COR-L47 (cell line): ENCODE measurements at places on chromosomes 12 and 14.

DNA sequence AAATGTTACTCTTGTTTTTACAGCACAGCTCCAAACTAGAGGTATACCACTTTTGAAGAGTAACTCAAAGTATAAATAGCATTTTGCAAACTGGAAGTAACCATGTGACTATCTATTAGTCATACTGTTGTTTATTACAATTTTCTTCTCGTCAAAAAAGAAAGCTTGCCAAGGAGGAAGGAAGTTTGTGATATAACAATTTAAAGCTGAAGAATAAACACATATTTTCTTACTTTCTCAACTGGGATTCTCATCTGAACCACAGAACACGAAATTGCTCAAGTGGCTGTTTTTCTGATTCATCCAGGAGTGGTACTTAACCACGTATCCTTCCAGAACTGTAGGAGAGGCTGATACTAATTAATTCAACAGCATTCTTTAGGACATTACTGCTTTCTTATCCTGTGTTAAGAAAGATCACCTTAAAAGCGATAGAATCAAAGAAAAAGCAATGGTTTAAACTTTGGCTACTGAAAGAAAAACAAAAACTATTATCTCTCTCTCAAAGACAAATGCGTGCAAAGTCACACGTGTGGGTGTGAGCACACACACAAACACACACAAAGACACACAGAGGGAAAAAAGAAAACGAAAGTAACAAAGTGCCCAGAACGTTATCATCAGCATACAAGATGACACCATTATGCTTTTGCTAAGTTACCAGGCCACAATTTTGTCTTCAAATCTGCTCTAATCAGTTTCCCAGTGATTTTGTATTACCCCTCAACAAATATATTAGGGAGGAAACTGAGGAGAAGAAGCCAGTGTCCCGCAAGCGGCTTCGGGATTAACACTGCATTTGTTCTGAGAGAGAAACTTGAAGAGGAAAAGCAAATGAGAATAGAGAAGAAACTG, at the start of gene CLEC2B:
Gene CLEC2B (minus strand): TSS at position 48 of the 855 bp plus-strand sequence.
- DNase-seq: no peak

GRCh38 chr14:65462411-65462810, 49.9 kb downstream of the FUT8 start:
- no peak for DNase-seq

DNA sequence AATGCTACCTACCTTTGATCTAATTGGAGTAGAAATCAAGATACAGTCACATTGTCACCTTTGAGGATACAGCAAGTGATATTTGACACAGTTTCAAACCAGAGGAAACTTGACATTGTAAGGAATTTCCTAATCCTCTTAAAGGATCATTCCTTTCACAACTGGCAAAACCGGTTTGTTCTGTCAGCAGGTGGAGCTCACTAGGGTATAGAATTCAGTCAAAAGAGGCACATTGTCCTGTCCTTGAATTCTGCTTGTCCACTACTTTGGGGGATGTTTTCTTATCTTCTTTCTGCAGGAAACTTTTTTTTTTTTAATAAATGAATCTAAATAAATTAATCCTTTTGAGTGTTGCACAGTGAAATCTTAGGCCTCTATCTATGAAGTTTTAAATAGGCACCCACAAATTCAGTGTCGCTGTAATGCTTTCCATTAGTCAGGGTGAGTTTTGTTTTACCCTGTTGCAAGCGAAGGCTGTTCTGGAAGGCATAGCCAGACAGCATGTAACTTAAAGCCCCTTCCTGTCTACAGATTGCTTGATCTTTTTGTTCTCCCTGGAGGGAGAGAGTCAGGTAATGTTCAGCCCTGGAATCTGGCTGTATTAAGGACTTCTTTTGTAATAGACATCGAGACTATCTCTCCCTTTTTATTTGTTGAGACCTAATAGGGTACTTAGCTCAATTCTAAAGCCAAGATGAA, 285.0 kb upstream of the RGS6 start:
- peak; percentile 11 for DNase-seq

GRCh38 chr12:101823891-101824290, 6.9 kb downstream of the GNPTAB start:
- DNase-seq: peak; percentile 22

- DNase-seq: no peak
Measured at GRCh38 chr12:20140751-20141150, 227.6 kb upstream of the PDE3A start.

GRCh38 chr12:95100264-95101190, 27.1 kb upstream of the NR2C1 start:
- DNase-seq: no peak

- DNase-seq: no peak
Measured at GRCh38 chr12:52704464-52704863, 1.1 kb upstream of the KRT77 start.

DNA sequence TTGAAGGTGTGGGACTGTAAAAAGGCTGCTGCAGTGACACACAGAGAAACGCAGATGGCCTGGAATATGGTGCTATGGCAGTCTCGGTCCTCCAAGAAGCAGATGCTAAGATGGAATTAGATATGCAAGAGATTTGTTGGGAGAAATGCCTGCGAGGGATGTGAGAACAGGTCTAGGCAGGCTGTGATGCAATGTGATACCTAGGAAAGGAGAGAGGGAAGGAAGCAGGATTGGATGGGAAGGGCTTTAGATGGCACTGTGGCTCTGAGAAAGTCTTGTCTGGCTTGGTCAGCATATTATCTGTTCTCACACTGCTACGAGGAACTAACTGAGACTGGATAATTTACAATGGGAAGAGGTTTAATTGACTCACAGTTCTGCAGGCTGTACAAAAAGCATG, 374.4 kb downstream of the BCAT1 start:
- DNase-seq: no peak

DNA sequence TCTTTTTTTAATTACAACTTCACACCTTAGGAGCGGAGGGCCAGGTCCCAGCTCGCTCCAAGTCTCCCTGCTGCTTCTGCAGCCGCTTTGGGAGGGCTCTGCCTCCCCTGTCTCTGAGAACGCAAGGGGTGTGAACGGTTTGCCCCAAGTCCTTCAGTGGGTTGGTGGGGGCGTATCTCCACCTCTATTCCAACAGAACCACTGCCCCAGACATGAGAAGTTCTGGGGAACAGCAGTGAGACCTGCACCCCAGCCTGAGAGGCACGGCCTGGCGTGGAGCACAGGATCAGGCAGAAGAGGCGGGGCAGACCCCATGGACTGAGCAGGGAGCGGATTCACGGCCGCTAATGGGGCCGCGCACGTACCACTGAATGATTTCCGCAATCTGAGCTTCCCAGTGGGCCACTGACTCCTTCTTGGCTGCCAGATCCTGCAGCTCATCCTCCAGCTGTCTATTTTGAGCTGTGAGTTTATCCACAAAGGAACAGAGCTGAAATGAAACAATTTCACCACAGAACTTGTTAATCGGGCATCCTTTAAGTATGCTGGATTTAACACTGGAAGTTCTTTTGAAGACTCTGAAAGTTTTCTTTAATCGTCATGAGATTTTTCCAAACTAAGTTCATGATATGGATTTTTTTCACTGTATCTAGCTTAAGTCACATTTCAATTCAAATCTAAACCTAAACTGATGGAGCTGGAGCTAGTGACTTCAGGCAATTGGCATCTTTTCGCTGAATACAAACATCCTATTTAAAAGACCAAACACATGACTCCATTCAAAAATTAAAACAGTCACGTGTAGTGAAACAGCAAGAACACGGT, 44.4 kb downstream of the AMN start:
- DNase-seq: no peak

- no peak for DNase-seq
Measured at GRCh38 chr12:89901906-89902642, 193.4 kb upstream of the ATP2B1 start.

DNA sequence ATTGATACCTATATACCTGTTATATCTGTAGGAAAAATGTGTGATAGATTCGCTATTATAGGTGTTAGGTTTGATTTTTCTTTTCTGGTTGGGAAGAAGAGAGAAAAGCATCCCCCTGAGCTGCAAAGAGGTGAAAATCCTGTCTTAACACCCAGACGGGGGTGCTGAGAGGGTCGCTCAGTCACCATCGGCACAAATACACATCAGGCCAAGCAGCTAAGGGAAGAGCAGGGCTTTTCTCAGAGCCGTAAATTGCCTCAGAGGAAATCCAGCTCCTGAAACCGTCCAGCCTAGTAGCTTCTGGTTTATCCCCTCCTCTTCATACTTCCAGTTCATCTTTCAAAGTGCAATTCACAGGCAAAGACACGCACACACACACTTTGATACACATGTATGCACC, 111.1 kb upstream of the OVCH1 start:
- no peak for DNase-seq

- no peak for DNase-seq
Measured at GRCh38 chr14:56374421-56374820, 205.2 kb upstream of the TMEM260 start.

DNA sequence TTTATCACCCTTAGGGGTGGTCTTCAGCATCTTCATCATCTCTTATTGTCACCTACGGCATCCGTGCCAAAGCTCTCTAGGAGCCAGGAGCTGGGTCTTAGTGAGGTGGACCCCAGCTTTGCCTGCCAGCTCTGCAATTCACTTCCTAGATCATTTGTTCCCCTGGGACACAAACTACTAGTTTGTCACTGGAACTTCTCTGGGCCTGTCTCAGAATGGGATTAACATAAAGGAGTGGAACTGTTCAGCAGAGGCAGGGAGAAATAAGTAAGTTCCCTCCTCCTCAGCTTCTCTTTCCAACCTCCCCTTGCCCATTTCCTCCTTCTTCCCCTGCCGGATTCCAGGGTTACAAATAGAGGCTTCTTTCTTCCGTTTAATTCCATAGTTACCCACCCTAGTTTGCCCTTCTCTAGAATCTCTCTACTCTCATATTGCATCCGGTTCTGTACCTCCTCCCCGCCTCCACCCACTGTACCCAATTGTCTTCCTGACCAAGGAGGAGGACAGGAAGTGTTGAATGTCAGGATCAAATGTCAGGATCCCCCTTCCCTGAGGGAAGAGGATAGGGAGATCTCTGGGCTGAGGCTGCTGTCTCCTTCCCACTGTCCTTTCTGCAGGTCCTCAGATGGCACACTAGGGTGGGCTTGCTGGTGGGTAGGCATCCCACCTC, 25.0 kb downstream of the LARP4 start:
- no peak for DNase-seq

- no peak for DNase-seq
Measured at GRCh38 chr14:98698341-98698740, 573.7 kb downstream of the BCL11B start.

- no peak for DNase-seq
Measured at GRCh38 chr12:123167329-123167728, 16.4 kb upstream of the PITPNM2 start.

- DNase-seq: no peak
Measured at GRCh38 chr14:38605193-38606114, 349.6 kb upstream of the CLEC14A start.

DNA sequence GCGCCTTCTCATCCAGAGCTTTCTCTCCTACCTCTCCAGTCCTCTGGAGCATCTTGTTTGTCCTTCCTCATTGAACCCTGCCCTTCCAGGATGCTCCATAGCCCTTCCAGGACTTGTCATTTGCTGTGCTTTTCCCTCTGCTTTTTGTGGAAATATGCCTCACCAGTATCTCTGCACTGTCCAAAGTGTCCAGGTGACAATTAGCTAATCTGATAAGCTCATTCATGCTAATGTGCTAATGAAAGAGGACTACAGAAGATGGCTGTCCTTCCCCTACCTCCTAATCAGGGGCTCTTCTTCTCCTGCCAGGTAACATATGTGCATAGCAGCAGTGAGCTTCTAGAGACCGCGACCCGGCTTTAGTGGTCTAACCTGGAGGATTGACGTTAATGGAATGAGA, 58.4 kb upstream of the OTX2 start:
- no peak for DNase-seq

DNA sequence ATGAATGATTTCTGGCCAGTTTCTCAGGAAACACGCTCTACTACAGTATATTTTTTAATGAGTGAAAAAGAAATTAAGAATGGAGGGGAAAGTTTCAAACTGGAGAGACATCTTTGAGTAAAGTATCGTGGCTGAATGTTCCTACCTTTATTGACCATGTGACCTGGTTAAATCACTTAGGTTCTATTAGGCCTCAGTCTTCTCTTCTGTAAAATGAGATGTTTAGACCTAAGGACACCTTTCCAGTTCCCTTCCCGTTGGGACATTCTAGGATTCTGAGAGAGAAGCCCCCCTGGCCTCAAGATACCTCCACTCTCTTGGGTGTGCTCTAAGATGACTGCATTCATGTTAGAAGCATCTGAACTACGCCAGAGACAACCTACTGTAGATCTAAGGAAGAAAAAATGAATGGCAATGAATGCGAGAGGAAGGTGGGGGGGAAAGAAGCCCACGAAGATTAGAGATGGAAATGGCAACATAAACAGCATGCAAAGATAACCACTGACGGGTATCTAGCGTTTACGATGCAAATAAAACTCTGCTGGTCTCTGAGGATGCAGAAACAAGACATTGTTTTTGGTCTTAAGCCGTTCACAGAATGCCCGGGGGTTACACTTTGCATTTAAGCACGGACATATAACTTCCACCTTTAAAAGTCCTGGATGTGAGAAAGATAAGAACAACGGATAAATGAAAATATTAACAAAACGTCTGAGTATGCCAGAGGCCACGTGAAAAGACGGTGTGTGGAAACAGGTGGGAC, 599 bp upstream of the CPSF6 start:
- DNase-seq: no peak
